Choroid plexus epithelial cell (primary cell): ENCODE measurements at places on chromosomes 1 and 21.

- no peak for DNase-seq
These were observed 305.0 kb downstream of the HLX start for GRCh38 chr1:221184131-221184794.

- peak; percentile 60 for DNase-seq
These were observed 49.7 kb downstream of the SLX9 start for GRCh38 chr21:44989537-44989886.

DNA sequence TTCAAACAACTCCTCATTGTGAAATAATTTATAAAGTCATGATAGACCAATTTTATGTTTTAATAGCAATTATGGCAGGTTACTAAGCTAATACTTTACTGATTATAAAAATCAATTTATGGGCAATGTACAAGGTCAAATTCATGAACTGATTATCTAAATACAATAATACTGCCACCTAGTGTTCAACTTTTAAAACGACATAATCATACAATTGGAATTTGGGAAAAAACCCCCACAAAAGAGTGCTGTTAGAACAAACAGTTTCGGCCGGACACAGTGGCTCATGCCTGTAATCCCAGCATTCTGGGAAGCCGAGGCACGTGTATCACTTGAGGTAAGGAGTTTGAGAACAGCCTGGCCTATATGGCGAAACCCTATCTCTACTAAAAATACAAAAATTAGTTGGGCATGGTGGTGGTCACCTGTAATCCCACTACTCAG, 14.0 kb downstream of the GTF2B start:
- peak; percentile 54 for DNase-seq

GRCh38 chr1:207223162-207223561, 98.3 kb upstream of the CD55 start:
- no peak for DNase-seq

DNA sequence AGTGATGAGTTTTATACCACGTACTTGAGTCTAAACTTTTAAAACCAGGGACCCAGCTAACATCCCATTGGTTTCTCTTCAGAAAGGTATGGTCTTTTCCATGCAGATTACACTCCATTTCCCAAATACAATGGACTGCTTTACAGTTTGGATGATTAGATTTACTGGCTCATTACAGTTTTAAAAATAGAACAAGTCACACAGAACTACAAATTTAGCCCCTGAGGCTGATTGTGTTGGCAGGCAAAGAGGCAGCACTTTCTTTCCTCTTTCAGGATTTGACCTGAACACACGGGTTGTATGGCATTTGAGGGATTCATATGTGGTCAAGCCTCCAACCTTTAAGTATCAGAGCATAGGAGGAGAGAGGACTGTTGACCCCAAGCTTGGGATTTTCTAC, 21.8 kb upstream of the VTCN1 start:
- no peak for DNase-seq

DNA sequence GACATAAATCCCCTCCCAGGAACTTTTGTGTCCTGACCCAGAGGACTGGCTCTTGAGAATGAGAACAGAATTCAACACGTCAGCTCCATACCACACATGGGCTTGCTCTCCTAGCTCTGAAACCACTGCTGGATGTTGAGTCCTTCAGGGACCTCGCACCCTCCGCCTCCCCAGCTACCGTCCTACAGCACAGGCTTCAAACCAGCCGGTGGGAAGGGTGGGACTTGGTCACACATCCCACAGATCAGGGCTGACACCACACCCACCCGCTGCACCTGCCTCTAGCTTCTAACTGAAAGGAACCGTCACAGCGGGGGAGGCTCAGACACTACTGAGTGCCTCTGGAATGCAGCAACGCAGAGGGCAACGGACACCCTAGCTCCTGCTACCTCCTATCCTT, 24.0 kb downstream of the MRAP start:
- DNase-seq: no peak

GRCh38 chr1:117985973-117986372, 56.4 kb downstream of the WDR3 start:
- DNase-seq: no peak

DNA sequence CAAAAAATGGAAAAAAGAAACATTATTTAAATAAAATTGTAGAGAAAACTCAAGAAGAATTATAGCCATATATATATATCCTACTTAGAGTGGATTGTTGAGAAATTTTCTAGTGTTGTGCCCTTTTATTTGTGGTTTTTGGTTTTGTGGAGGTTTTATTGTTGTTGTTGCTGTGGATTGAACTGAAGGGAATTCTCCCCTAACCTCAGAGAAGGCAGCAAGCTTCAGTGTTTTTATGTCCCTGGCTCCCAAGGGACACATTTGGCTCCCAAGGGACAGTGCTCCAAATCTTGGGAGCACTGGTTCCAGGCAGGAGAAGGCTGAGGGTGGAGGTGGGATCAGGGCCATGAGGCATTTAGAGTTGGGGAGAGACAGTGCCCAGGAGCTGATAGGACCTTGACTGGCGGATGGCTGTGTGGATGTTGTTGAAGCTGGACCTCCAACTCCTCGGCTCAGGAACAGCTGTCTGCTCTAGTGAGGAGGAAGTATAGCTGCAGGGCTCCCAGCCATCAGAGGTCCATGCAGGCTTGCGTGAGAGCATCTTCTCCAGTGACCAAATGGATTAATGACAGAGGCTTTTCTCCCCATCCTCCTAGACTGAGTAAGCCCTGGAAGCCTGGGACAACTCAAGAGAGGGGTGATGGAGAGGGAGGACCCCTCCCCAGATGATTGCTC, 100.5 kb downstream of the TEX35 start:
- no peak for DNase-seq

DNA sequence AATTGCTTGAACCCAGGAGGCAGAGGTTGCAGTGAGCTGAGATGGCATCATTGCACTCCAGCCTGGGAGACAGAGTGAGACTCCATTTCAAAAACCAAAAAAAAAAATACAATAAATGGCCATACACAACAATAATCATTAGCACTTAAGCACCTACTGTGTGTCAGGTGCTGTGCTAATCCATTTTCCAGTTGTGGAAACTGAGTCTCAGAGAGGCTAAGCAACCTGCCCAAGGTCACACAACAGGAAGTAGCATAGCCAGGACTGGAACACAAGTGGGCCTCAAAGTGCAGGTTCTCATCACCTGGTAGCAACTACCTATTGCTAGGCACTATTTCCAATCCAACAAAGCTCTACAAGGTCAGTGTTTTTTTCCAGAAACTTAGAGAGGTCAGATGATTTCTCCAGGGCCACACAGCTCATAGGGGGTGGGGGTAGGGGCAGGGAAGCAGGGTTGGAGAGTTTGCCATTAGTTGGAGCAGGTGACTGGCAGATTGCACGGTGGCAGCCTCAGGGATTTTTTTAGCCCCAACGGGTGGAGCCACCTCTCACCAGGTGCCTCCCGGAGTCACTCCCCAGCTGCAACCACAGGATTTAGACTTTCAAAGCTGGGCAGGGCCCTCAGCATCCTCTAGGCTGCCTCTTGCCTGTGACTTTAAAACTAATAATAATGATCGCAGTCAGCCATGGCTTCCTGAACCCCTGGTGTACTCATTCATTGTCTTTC, 52.5 kb upstream of the ID3 start:
- DNase-seq: no peak

DNA sequence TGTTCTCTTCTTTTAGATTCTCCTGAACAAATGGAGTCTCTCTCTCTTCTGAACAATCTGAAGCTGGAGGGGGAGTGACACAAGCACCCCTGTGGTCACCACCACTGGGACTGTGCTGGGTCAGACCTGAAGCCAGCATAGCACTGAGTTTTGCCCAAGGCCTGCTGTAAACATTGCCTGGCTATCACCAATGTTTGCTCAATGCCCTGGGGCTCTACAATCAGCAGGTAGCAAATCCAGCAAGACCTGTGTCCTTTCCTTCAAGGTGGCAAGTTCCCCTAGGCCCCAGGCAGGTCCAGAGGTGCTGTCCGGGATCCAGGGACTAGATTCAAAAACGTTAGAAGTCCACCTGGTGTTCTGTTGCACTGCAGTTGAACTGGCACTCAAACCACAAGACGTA, 282.8 kb upstream of the PROX1 start:
- no peak for DNase-seq

- peak; percentile 2 for DNase-seq
These were observed 37.1 kb upstream of the PTGS2 start for GRCh38 chr1:186717286-186717685.

DNA sequence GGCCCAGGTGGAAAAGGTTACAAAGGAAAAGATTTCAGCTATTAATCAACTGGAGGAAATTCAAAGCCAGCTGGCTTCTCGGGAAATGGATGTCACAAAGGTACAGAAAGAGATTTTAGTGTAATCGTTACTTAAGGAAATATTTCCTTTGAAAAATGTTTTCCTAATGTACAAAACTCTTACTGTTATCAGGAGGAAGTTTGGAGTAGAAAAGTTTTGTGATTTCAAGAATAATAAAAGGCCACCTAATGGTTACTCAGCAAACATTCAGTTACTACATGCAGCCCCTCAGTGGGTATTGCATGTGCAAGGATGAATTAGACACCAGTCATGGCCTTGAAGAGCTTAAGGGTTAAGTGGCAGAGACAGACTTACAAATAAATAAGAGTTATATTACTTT, 85.2 kb downstream of the SDCCAG8 start:
- no peak for DNase-seq

GRCh38 chr21:41674402-41674801, 92.5 kb downstream of the RIPK4 start:
- no peak for DNase-seq

- DNase-seq: peak; percentile 22
These were observed 103.8 kb downstream of the ADSS2 start for GRCh38 chr1:244347942-244348341.

- DNase-seq: peak; percentile 72
These were observed 14.4 kb downstream of the RNF223 start for GRCh38 chr1:1059494-1060280.

- DNase-seq: no peak
These were observed 20.2 kb upstream of the COL6A2 start for GRCh38 chr21:46077674-46078101.

- peak; percentile 28 for DNase-seq
These were observed 106.5 kb downstream of the PHTF1 start for GRCh38 chr1:113652771-113653170.

DNA sequence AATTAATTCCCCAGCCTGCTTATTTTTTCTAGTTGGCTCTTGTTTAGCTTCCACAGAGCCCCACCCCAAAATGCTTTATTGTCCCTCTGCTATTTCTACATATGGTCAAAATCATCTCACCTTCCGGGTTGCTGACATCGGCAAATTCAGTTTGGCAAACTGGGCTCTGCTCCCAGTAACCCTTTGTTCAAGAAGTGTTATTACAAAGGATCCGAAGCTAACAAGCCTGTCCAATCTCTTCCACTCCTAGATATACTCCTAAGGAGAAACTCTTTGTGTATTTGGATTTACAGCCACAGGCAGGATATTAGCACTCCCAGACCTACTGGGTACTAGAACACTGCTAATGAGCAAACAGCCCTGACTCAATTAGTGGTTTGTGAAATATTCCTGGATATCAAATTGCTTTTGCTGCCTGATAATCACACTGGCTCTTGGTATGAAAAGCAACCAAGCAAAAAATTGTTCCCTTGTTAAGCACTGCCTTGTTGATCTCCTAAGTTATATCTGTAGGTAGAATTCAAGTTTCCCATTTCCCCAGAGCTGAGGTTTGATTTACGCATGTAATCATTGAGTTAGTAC, 4.0 kb downstream of the JUN start:
- peak; percentile 77 for DNase-seq

GRCh38 chr1:203216274-203217138, 13.0 kb downstream of the CHIT1 start:
- peak; percentile 83 for DNase-seq

DNA sequence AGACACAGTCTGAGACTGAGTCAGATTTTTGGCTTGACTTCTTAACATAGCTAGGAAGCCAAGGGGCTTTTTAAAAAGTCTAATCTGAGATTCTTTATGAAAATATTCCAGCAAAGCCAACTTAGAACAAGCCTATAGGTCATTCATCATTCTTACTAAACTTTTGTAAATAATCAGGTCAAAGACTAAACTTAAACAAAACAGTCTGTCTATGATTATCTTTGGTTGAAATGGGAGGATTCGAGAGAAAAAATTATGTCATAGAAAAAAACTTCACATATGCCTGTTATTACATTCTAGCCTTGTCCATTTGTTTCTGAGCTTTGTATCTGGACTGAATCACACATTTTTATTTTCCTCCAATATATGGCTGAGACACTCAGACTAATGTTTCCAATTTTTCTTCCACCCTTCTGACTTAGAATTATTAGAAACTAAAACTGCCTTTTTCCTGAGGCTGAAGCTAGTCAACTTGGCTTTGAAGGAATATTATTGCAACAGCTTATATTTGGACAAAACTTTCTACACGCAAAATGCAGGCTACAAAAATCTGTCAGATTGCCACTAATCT, 83.3 kb downstream of the ETS2 start:
- peak; percentile 29 for DNase-seq

- DNase-seq: no peak
These were observed 48.0 kb downstream of the CAPN8 start for GRCh38 chr1:223617323-223618070.

- no peak for DNase-seq
These were observed 169.0 kb downstream of the AGBL4 start for GRCh38 chr1:49854741-49855140.

DNA sequence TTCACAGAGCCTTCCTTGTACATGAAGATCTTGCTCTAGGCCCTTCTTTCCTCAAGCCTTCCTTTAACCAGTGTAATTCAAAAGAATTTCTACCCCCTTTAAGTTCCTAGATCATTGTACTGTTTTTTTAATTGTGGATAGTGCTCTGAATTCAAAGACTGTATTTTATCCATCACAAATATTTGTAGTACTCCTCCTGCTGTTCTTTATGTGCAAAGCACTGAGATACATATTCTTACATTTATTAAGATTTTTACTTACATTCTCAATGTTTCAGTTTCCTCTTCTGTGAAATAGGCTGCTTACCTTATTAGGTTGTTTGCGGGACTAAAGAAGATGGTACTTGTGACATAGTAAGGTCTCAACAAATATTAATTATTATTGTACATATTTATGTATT, 168.8 kb upstream of the PDE4B start:
- DNase-seq: peak; percentile 12
